ENCODE measurements at places on chromosomes 7 and 10.

DNA sequence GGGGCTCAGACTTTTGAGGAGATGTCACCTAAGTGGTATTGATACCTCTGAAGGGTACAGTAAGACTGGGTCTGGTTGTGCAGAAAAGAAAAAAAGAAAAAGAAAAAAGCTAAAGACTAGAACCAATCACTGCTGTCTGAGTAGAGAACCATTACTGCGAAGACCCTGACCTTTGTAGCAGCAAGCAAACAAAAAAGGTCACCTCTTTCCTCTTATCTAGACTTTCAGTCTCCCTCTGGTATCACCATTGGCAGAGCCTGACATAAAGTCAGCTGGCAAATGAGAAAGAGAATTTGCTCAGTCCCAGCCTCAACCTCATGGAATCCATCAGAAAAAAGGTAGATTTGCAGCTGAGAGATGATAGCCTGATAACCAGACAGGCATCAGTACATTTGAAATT lies 2.6 kb upstream of the DNTT start:
- no peak for DNase-seq

DNA sequence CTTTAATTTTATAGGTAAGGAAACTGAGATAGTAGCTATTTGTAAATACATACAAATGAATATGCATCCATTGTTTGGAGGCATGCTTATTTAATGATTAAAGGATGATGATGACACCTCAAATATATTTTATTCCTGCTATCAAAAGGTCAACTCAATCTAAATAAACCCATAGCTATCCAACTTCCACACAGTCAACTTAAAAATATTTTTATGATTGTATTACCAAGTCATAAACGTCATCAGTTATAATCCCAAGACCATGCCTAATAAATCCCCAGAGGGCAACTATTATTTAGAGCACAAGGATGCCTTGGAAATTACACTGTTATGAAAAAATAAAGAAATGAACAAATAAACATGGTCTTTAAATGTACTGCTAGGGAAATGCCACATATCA lies 102.1 kb downstream of the MPP7 start:
- no peak for DNase-seq

DNA sequence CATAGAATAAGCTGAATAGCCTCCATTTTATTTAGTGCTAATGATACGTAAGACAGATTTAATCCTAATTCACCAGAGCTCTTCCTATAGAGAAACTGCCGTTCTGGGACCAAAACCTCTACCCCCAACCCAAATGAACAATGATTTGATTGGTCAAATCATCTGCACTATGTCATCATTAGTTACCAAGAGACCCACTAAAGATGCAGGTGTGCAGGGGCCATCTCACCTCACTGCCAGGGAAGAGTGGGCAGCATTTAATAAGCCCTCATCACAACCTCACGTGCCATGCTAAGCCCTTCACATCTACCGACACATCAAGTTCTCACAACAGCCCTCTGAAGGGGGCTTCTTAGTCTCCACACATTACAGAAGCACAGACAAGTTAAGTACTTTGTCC lies 87.0 kb downstream of the VIPR2 start:
- no peak for DNase-seq

DNA sequence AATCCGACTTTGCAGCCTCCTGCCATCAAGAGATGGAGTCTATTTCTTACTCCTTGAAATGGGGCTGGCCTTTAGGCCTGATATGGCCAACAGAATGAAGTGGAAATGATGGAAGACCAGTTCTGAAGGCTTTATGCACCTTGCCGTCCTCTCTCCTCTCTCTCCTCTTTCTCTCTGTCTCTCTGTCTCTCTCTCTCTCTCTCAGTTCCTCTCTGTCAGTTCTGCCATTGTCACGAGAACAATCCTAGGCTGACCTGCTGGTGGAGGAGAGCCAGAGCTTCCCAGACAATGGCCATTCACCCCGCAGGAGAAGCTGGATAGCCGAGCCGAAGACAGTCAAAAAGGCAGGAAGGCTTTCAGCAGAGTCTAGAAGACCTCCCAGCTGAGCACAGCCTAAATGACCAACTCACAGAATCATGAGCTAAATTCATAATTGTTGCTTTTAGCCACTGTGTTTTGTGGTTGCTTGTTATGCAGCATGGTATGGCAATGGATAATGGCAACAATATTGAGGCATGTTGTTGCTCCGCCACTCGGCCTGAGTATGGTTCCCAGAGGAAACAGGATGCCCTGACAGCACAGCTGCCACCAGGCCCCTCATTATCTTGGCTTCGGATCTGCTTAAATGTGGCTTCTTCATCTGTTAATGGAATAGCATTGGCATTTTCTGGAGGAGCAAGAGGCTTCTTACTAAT lies 35.5 kb downstream of the FRMPD2 start:
- no peak for DNase-seq

DNA sequence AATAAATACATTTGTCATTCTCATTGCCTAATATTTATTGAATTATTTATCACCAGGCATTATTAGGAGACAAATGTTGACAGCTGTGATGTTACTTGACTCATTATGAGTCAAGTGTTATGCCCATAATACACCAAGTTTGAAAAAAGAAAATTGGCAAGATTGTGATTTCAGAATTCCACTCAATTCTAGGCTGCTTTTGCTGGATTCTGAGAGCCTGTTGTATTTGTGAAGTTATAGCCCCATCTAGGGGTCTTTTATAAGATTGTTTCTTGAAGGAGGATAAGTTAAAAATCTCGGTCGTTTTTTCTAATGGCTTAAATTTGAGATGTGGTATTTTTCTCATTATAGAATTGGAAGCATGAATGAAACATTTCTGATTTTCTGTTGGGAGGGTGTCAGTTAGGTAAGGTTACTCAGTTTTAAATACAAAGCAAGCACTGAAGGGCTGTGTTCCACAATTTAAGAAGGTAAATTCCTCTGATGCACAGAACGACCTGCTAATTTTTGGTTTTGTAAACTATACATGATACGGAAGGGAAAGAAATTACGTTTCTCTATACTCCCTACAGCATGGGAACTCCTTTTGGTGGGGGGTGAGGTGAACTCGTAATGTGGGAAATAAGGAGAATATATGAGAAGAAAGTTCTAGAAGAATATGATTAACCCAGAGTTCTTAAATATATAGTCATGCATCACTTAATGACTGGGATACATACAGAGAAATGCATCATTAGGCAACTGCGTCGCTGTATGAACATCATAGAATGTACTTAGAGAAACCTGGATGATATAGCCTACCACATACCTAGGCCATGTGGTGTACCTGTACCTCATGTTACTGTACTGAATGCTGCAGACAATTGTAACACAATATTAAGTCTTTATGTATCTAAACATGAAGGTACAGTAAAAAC lies 2.6 kb downstream of the STK31 start:
- no peak for DNase-seq

Data from liver (tissue), 10 donors.